Osteocyte (in vitro differentiated cells): ENCODE measurements at places on chromosomes 6 and 20. TPM values are rescaled to one million over a fixed set of nuclear protein-coding genes. Genes with fewer than 3 reads are reported as not detected.

- no peak for DNase-seq
Observed at GRCh38 chr6:81085431-81085790, 667.1 kb downstream of the TENT5A start.

The OR2B6 gene
- total RNA-seq: not detected in 2 replicates

The SSTR4 gene
- not detected in 2 replicates for total RNA-seq

- no peak for DNase-seq
Observed at GRCh38 chr6:110097443-110097842, 82.0 kb downstream of the WASF1 start.

The RIMS1 gene
- total RNA-seq: 23.5 and 24.7 TPM in 2 replicates
